Hepatic stellate cell (primary cell): ENCODE measurements at places on chromosomes 7 and 10.
A peak's percentile ranks its signal among the peaks of the same experiment; 100 is the strongest.

GRCh38 chr10:78162853-78163252 is 129.2 kb downstream of the RPS24 start:
- no peak for DNase-seq

DNA sequence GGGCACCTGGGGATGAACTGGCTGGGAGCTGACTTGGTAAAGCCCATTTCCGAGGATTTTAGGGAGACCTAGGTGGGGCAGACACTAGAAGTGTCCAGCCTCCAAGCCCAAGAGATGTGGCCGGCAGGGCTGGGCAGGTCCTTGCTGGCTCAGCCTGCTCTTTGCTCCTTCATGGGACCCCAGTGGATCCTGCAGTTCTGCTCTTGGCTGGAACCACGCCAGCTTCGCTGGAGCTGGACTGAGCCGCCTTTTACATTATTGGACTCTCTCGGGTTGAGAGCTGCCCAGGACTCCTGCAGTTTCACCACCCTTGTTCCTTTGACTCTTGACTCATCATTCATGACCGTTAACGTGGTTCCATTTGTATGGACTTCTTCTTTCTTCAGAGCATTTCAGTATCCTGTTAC is 5.7 kb downstream of the PPIF start:
- no peak for DNase-seq

DNA sequence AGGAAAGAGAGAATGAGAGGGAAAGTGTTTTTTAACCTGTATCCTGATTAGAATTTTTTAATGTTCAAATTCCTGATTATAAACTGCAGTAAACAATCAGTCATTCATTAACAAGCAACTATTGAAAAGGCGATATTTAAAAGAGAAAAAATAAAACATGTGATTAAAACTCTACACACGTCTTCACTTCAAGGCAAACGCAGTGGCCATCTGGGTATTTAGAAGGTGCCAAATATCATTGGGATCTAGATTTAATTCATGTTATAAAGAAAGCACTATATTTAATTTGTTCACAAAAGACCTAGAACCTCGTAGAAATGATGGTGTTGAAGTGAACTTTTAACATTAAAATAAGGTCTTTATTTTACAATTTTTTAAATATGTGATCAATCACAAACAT is 189.4 kb upstream of the KLF14 start:
- no peak for DNase-seq

GRCh38 chr10:24716295-24716694 is 7.4 kb downstream of the ARHGAP21 start:
- no peak for DNase-seq

DNA sequence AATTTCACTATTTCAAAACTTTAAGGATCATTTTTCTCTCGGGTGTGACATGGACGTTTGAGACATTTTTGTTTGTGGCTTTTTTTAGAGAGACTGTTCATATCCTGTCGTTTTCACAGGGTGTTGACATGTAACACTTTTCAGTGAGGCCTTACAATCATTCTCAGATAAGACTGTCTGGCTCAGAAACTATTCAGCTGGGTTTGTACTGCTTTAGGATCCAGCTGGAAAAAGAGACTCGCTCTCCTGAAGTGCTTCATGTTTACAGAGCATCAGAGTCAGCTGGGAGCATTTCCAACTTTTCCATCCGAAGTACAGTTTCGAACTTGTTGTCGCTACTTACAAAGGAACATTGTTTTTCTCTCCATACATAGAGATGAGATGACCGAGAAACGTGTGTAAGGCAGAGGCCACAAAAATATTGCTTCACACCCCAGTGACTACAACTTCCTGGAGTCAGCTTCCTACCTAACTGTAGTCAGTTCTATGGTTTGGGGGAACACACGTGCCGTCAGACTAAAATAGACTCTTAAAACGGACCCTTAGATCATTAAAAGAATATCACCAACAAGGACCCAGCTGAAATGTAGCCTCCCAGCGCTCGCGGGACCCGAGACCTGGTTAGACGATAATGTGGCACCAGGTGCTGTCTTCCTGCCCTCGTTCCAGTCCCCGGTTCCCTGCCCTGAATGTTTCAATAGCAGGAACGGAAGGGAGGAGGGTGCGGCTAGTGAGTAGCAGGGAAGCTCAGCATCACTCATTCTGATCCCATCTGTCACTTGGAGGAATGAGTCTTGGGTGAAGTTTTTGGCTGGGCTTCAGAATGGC is 78.0 kb downstream of the MKI67 start:
- no peak for DNase-seq

- DNase-seq: no peak
Measured at GRCh38 chr7:2915023-2915422, 70.9 kb upstream of the GNA12 start.

- DNase-seq: peak; percentile 45
Measured at GRCh38 chr10:87700031-87700796, 40.5 kb downstream of the PAPSS2 start.

DNA sequence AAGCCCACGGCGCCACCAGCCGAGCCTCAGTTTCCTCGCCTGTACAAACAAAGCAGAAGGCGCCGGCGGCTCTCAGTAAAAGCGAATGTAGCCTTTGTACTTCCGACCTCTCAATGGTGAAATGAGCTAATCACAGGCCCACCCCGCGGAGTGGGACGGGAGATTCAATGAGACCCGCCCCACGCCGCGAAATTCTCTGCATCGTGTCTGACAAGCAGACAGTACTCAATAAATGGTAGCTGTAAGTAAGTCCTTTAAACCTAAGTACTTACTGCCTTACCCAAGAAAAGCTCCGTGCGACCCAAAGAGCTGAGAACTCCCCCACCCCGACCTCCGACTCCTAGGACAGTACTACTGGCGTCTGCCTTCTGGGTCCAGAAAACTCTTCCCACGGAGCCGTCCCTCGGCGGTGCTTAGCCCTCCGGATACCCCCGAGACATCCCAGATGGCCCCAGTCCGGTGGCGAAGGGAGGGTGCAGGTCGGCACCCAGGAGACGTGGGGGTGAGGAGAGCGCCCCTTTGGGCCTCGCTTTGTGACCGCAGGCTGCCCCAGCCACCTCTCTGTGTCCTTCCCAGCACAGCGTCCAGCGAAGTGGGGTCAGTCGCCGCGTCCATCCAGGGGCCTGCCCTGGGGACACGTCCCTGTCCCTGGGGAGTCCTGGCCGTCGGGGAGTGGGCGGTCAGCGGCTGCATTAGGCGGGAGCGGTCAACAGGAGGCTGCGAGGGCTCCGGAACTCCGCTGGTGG is 972 bp upstream of the CXCL12 start:
- no peak for DNase-seq

DNA sequence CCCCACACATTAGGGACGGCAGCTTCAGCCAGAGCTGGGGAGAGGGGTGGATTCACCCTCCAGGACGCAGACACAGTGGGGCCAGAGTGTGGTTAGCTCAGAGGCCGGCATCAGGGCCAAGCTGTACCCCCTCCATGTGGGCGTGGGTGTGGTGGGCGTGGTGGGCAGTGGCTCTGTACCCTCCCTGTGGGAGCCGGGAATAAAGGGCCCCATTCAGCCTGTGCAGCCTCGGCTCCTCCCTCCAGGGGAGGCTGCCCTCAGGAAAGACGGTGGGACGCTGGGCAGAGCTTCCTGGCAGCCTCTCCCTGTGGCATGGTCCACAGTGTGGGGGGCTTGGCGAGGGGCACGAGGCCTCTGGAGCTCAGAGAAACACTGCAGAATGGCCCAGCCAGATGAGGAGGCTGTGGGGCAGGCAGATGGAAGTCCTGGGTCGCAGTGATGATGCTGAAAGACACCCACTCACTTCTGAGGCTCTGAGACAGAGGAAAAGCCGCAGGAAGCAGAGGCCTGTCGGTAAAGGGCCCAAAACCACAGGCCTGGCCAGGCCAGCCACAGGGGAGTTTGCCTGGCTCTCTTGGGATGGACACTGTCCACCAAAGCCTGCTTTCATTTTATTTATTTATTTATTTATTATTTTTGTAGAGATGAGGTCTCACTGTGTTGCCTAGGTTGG is 108.0 kb downstream of the SH3PXD2A start:
- DNase-seq: no peak

GRCh38 chr10:120949609-120950031 is 98.5 kb downstream of the WDR11 start:
- DNase-seq: no peak

GRCh38 chr10:86349474-86349873 is 17.1 kb downstream of the GRID1 start:
- no peak for DNase-seq

GRCh38 chr7:113824117-113824823 is 94.5 kb downstream of the PPP1R3A start:
- DNase-seq: no peak

GRCh38 chr7:115177103-115177502 is 255.2 kb downstream of the MDFIC start:
- no peak for DNase-seq

GRCh38 chr10:50850578-50851230 is 34.7 kb downstream of the A1CF start:
- DNase-seq: no peak

- no peak for DNase-seq
Measured at GRCh38 chr10:37434091-37434490, 308.7 kb downstream of the ANKRD30A start.

GRCh38 chr7:116786791-116787443 is 75.5 kb upstream of the CAPZA2 start:
- peak; percentile 34 for DNase-seq

- no peak for DNase-seq
Measured at GRCh38 chr10:103980288-103980906, 13.5 kb downstream of the SLK start.

- DNase-seq: no peak
Measured at GRCh38 chr10:133245439-133246235, 8.0 kb downstream of the VENTX start.

DNA sequence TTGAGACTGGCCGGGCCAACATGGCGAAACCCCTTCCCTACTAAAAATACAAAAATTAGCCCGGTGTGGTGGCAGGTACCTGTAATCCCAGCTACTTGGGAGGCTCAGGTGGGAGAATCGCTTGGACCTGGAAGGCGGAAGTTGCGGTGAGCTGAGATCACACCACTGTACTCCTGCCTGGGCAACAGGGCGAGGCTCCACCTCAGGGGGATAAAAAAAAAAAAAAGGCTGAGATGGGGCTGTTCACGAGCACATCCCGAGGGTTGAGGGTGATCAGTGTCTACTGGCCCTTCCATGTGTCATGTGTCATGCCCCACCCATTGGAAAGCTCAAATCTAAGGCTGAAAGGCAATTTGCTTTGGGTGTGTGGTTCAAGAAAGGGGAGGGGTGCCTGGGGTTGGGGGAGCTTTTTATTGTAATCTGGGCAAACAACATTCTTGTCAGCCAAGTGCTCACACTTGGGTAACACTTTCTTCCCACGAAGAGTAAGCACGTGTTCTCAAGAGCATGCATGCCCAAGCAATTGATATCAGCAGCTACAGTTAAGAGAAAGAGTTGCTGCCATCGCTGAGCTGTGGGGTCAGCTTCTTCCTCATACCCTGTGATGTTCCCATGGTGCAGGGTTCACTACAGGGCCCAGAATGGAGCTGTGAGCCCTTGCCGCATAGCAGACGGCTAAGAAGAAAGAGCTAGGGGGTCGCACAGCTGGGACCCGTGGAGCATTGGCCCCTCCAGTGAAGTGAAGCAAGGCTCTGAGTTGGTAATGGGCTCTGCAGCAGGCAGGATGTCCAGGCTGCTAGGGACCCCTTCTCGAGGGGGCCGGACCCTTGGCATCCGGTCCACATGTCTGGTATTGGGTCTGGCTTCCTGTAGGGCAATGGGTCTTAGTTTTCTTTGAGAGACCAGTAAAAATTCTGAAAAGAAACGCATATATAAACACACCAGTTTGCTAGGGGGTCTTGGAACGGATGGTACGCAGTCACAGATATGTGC is 9.9 kb upstream of the ACSL5 start:
- no peak for DNase-seq

DNA sequence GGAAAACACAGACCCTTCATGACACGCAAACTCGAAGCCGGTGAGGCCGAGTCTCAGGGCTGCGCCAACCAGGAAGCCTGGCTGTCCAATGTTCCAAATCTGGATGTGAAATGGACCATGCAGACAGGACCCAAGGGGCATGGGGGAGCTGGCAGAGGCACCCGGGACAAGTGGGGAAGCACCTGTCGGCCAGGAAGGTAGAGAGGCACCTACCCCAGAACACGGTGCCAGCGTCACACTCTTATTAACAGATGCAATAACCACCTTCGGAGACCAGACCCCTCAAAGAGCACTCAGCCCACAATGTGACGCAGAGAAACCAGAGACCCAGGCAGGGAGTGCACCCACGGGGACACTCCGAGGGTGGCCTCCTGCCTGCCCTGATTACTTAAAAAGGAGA is 88.3 kb upstream of the PDGFA start:
- DNase-seq: no peak

GRCh38 chr7:88041583-88041982 is 107.5 kb downstream of the ADAM22 start:
- no peak for DNase-seq

DNA sequence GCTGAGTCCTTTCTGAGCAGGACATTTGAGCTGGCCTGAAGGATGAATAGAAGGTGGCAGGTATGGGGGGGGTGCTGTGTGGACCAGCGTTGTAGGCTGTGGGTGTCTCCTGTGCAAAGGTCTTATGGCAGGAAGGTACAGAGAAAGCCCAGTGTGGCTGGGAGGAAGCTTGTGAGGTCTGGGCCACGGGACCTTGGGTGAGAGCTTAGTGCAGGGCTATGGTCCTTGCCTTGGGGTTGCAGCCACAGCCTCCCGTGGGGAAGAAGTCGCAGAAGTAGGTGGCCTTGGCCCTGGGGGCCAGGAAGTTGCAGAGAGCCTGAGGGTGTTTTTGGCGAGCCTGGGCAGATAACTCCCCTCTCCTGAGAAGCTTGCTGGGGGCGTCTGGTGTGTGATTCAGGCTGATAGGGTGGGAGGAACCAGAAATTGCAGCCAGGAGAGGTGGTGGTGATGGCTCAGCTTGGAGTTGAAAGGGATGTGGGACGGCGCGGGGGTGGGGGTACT is 172.0 kb upstream of the TNRC18 start:
- peak; percentile 82 for DNase-seq

GRCh38 chr10:78000206-78000605 is 29.1 kb downstream of the POLR3A start:
- no peak for DNase-seq

DNA sequence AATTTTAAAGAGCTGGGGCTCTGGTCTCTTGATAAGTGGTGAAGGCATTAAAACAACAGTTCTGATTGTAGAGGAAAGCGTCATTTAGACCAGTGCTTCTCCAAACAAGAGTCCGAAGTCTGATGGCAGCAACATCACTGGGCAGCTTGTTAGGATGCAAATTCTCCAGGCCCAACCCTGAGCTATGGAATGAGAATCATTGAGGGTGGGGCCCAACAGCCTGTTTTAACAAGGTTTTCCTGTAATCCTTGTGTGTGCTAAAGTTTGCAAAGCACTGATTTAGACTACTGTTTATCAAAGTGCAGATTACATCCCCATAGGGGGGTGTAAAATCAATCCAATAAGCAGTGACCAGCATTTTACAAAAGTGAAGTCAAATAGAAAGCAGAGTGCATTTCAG is 2.6 kb upstream of the ZNRF2 start:
- DNase-seq: no peak

DNA sequence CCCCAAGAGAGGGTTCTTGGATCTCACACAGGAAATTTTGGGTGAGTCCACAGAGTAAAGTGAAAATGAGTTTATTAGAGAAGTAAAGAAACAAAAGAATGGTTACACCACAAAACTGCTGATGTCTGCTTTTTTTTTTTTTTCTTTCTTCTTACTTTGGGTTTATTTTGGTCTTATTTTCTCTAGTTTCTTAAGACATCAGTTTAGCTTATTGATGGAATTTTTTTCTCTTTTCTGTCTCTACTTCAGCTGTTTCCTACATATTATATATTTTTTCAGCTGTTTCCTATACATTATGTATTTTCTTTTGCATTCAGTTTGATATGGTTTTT is 166.4 kb downstream of the CCSER2 start:
- DNase-seq: no peak
